ENCODE measurements at places on chromosomes 1 and 21. TPM values are rescaled to one million over a fixed set of nuclear protein-coding genes. Genes with fewer than 3 reads are reported as not detected.
A peak's percentile ranks its signal among the peaks of the same experiment; 100 is the strongest.

Gene PM20D1
- polyA plus RNA-seq = not detected

DNA sequence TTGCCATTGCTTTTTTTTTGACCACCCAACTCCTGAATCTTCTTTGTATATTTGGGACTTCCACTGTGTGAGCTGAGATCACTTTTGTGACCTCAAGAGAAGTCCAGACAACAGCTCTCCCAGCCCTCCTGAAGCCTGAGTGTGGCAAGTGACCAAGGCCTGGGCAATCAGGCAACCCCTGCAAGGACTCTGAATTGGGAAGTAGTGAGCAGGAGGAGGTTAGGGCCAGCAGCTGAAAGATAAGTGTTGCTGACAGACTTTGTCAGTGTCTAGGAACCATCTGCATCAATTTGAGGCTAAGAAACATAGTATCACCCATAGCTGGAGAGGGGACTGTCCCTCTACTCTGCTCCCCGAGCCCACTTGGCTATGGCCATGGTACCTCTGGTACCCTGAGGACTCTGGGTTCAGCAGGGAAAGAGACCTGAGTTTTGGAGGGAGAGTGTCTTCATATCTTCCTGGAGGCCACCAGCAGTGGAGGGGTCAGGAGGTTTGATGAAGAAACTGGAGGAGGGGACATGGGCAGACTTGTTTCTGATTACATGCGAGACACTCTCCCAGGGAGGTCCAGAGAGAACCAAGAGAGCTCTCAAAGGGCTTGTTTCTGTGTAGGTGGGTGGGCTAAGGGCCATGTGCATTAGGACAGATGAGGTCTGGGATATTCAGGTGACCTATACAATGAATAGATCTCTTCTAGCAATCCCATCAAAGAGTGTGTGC is 147.0 kb upstream of the DNAH14 start:
- no peak for DNase-seq

DNA sequence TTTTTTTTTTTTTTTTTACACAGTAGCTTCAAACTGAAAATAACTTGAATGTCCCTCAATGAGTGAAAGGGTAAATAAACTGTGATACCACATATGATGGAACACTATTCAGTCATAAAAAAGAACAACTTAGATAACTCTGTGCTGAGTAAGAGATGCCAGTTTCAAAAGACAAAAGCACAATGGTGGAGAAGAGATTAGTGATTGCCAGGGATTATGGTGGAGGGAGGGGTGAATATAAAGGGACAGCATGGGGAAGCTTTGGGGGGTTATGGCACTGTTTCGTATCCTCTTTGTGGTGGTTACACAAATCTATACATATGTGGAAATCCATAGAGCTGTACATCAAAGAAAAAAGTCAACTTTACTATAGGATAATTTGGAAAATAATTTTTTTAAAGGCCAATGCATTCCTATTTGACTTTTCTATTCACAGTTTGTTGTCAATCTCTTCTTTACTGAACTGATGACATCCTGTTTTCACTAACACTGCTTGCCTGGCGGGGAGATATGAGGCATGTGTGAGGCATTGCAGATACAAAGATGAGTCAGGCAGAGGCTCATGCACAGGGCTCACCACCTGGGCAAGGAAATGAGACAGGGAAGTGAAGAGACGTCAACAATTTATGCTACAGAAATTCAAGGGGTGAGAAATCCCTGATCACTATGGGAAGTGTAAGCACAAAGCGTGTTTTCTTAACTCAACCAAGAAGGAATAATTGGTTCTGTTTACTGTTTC is 302.7 kb downstream of the DUSP10 start:
- DNase-seq = peak; percentile 99

GRCh38 chr1:46492871-46493270 is 3.2 kb downstream of the DMBX1 start:
- no peak for DNase-seq

DNA sequence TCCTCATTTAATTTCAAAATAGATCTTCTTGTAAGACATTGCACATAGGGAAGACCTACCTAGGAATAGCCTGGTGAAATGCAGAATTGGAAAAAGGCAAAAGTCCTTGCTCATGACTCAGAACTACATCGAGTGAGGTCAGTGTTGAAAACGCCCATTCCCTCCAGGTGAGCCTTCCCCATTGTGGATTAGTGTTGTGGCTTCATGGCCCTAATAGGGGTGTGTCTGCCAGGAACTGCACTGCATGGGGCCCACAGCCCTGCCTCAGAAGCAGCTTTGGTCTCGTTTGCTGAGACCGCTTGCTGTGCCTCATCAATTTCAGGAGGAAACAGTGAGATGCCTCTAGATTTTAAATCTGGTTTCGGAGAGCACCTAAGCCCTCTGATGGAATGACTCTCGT is 17.0 kb downstream of the TFF3 start:
- peak; percentile 45 for DNase-seq

All from foreskin keratinocyte (primary cell).